Spinal cord (tissue), 10 donors: ENCODE measurements at places on chromosomes 4 and X.

DNA sequence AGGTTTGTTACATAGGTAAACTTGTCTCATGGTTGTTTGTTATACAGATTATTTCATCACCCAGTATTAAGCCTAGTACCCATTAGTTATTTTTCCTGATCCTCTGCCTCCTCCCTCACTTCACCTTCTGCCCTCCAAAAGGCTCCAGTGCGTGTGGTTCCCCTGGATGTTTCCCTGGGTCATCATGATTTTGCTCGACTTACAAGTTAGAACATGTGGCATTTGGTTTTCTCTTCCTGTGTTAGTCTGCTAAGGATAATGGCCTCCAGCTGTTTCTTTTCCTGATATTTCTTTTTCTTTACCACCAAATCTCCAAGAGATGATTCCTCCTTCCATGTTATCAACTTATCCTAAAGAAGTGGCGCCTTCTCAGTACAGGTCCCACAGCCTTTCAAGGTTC is 543.1 kb upstream of the ADGRL3 start:
- no peak for DNase-seq

GRCh38 chr4:112840061-112840460 is 203.1 kb downstream of the LARP7 start:
- DNase-seq: no peak

- DNase-seq: peak; percentile 51
Measured at GRCh38 chrX:18931972-18932371, 51.9 kb downstream of the PHKA2 start.

GRCh38 chrX:46628460-46629371 is 55.2 kb downstream of the CHST7 start:
- peak; percentile 14 for DNase-seq

- no peak for DNase-seq
Measured at GRCh38 chr4:101806914-101807313, 16.4 kb downstream of the BANK1 start.

DNA sequence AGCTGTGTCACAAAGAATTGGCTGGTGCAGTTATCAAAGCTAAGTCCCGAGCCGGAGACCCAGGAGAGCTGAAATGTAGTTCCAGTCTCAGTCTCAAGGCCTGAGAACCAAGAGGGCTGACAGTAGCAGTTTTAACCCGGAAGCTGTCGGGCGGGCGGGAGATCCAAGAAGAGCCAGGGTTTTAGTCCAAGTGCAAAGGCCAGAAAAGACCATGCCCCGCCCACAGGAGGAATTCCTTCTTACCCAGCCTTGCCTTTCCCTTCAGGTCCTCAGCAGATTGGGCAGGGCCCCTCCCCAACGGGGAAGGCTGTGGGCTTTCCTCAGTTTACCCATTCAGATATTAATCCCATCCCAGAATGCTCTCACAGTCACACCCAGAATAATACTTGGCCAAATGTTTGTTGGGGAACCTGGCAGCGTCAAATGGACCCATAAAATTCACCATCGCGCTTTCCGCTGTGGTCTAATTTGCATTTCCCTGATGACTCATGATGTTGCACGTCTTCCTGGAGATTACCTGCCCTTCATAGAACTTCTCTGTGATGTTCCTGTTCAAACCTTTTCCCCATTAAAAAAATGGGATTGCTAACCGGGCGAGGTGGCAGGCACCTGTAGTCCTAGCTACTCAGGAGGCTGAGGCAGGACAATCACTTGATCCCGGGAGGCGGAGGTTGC is 16.2 kb downstream of the MAEA start:
- no peak for DNase-seq

GRCh38 chr4:154738426-154738825 is 5.4 kb upstream of the LRAT start:
- DNase-seq: no peak

DNA sequence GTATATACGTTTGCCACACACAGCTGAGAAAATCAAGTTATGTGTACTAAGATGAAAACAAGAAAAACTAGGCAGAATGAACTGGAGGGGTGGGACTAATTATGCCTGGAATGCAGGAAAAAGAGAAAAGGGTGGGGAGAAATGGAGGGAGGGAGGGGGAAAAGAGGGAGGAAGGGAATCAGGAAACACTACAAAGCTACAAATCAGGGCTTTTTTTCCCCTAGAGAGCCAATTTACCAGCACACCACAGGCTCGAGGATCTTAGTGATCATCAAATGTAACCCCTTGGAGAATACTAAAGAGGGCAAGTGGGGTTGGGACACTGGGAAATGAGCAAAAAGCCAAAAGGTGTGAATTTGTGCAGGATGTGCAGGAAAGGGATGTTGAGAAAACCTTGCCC is 451.9 kb downstream of the SMARCA1 start:
- no peak for DNase-seq

GRCh38 chr4:169024762-169025161 is 14.7 kb upstream of the CBR4 start:
- no peak for DNase-seq

GRCh38 chr4:139553751-139554641 is 2.0 kb downstream of the SETD7 start:
- no peak for DNase-seq

DNA sequence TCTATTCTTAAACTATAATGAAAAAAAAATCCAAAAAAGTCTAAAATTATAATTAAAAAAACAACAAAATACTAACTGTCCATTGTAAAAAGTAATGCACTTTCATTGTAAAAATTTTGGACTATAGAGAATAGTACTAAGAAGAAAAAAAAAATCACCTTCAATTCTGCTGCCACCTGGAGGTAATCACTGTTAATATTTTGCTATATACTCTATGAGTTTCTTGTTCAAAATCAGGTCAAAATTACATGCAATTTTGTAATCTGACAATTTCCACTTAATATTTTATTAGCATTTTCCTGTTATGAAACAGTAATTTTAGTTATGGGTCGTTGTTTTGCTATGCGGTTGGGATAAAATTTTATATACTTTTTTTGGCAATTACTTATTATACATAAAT is 62.0 kb downstream of the HTT start:
- no peak for DNase-seq

DNA sequence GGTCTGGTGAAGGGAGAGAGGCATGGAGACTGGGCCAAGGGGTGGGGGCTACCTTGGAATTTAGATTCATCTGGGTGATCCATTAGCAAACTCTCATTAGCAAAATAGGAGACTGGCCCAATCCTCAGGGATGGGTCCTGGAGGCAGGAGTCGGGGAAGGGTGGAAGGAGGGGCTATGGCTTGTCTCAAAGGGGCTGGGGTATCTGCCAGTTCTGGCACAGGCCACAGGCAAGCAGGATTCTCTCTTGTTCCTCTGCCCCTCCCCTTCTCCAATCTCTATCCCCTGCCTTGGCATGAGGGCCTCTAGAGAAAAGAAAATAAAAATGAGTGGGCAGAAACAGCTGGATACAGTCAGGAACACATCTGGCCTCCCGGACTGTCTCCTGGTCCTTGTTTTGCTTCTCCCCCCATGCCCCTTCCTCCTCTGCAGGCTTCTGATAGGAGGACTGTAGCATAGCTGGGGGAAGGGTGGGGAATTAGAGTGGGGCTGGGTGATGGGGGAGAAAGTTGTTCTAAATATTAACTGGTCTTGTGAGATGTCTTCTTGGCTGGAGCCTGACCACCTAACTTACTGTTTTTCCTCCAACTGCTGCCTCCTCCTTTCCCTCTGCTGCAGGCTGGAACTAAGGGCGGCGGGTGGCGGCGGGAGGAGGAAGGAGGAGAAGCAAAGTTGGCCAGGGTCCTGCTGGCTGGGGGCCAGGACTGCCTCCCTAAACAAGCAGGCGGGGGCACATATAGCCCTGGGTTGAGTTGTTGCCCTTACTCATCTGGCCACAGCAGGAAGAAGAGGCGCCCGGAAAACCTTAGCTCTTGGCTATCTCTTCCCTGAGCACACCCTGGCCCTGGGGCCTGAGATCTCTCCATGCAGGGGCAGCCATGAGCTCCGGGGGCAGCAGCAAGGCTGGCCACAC is 53.3 kb upstream of the LAS1L start:
- DNase-seq: peak; percentile 67

- no peak for DNase-seq
Measured at GRCh38 chrX:67544281-67545035, 637 bp downstream of the AR start.

DNA sequence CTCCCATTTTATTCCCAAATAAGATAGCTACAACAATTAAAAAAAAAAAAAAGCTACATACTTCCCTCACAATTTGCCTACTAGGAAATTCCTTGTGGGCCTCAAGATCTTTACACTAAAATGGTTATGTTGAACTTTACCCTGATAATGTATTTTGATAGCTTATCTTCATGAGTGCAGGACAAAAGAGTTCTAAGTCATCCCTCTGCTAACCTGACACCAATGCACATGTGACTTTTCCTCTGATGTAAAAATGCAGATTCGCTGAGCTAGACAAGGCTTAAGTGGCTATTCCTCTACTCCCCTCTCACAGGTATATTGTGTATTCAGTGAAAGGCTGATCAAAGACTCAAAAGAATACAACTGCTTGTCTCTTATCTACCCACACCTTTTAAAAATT is 22.5 kb downstream of the ELF2 start:
- DNase-seq: no peak

GRCh38 chr4:99633772-99634171 is 23.9 kb downstream of the C4orf54 start:
- no peak for DNase-seq

DNA sequence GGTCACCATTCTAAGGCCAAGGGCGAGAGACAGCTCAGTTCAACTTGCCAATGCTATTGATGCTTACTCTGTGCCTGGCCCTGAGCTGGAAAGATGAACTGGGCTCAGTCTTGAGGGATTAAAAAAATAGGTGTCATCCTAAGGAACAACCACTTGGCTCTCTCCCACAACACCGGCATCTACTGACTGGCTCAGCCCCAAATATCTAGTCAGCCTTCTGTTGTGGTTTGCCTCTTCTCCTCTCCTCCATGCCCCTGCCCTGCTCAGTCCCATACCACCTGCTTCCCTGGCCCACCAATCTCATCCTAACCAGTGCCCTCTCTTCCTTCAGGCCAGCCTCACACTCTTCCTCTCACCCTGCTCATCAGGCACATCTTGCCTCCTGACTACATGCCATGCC is 29.6 kb downstream of the KDM5C start:
- DNase-seq: no peak

DNA sequence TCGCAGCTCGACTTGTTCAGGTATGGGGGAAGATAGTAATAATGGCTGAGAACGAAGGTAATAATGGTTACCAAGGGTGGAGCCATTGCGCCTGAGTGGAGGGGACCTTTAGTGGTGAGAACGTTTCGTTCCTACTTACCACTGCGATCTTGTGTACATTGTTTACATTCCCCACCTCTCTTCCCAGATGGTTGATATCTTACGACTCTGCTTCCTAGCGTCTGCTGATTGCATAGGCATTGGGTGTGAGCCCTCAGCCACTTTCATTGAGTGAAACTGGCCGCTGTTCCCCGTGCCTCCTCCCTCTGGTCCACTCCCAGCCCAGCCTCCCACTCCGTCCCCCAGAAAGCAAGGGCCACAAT is 850 bp downstream of the IGBP1 start:
- no peak for DNase-seq

GRCh38 chr4:31106419-31106818 is 386.2 kb downstream of the PCDH7 start:
- DNase-seq: no peak

GRCh38 chr4:118823471-118823870 is 12.5 kb downstream of the SEC24D start:
- peak; percentile 5 for DNase-seq

- no peak for DNase-seq
Measured at GRCh38 chr4:44522761-44523445, 74.3 kb upstream of the KCTD8 start.

DNA sequence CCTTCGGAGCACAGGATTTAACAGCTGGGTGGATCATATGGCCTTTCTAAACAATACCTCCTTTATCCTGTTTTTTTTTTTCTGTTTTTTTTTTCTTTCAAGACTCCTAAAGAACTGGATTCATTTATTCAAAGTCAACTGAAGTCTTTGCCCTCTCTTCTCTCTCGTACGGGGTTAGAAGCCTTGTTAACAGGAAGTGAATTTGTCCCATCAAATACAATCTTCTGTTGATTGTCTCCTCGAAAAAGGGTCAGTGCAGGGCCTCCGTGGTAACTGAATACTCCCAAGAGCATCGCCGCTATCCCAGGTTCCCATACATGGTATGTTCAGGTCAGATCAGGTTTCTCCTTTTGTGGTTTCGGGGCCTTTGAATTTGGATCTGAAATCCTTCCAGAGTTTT is 1.8 kb upstream of the TMEM128 start:
- no peak for DNase-seq

- no peak for DNase-seq
Measured at GRCh38 chrX:53594354-53594753, 92.2 kb downstream of the HUWE1 start.

- peak; percentile 30 for DNase-seq
Measured at GRCh38 chr4:26964512-26964911, 103.9 kb downstream of the STIM2 start.

GRCh38 chrX:1244164-1245076 is 24.2 kb upstream of the CSF2RA start:
- DNase-seq: no peak

DNA sequence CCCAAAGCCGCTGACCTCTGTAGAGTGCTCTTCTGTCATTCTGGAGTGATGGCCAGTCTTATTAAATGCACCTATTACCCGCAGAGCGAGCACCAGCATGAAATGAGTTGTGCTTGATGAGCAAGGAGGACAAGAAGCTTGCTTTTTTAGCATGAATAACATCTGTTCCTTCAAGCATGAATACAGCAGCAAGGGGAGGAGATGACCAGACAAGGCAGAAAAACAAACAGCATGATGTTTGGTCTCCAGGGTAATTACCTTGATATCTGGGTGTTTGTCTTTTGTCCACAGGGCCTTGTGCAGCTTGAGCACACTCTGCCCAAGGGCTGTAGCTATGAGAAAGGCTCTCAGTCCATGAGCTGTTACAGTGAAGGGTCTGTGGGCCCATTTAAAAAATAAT is 324.8 kb upstream of the DDX53 start:
- DNase-seq: no peak

- no peak for DNase-seq
Measured at GRCh38 chr4:78483811-78484210, 67.8 kb upstream of the ANXA3 start.

GRCh38 chr4:172105918-172106317 is 292.7 kb downstream of the GALNTL6 start:
- DNase-seq: no peak

DNA sequence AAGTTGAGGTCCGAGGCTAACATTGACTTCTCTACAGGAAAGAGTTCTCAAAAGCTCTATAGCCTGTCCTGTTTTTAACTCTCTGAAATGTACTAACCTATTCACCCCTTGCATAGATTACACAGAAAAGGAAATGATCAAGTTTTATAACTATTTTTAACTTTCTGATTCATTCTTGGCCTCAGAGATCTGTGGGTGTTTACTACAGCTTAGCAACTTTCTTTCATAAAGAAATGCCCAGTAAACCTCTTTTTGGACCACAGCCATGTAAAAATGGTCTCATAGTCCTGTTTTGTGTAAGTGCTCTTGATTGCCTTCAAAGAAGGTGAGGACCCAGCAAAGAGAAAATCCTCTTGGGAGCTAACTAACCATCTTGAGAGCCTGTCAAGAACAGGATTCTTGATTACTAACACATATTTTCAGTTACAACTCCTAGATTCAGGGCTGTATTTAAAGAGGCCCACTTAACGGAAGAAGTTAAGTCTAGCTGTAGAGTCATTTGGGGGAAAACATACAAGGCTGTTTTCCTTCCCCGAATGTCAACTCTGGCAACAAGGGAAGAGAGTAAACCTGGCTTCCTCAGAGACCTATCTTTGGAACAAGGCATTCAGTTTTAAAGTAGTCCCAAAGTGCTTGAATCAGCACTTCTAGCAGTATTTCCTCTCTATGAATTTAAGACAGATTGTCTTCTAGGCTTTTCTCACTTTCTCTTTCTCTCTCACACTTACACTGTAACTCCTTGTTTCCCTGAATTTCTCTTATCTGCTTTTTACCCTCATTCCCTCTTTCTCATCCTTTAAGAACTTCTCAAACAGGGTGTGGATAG is 78.2 kb downstream of the IL21 start:
- DNase-seq: no peak
